Activated CD4-positive, alpha-beta T cell treated with anti-CD3 and anti-CD28 coated beads for 4 hours (primary cell): ENCODE measurements at places on chromosomes 6 and 20.

- DNase-seq: no peak
Measured at GRCh38 chr6:122722746-122723145, 56.8 kb upstream of the FABP7 start.

DNA sequence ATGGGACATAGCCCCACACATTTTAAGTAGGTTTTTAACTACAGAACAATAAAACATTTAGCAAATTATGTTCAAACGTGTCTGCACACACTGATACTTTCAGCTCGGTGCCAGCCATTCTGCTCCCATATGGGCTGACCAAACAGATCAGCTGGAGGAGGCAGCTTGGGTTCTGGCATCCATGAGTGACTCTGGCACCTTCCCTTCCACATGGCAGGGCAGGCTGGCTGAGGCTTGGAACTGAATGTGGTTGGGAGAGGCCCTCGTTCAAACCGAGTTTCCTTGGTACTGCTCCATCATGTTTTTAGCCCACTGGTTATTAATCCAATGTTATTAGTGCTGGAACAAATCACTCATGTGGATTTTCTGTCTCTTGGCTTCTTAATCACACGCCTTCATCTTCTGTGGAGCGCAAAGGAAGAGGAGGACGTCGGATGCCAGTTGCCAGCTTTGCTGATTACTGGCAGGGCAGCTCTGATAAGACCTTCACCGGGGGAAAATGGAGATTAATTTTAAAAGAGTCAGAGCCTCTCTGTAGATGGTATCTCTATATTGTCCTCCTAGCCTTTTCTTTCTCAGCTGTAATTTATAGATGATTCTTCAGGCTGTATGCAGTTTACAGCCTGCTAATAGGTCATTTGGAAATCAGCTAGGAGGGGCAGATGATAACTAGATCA lies 93.1 kb upstream of the TIAM2 start:
- DNase-seq: no peak

DNA sequence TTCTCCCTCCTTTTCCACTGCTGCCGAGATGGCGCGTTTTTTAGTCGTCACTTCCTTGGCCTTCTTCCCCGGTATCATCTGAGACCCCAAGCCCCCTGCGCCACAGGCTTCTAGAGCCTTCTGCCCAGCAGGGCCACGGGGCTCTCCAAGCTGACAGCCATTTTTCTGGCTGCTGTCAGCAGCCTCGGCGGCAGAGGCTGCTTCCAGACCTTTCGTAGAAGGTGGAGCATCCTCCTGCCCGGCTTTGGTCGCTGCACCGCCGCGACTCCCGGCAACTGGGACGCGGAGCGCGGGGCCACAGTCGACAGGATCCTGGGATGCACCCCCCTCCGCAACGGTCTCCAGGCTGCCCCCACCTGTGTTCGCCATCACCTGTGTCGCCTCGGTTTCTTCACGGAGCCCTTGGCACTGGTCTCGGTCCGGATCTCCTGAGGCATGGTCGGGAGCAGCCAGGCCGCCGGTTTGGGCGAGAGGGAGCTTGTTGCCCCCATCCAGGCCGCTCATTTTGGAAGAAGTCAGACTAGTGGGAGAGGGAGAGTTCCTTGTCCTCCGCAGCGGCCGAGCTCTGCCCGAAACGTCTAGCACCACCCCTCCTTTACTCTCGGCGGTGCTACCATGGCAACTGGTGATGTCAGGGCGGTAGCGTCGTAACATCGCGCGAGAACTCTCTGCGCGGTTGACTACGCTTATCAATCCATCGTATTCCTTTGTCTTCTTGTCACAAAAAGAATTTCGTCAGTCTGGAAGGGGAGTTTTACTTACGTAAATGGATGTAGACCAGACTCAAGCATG lies at the start of gene TSPYL4:
TSS of gene TSPYL4 (minus strand) at position 571 of the 792 bp plus-strand sequence. CDS start at position 504, 67 bp downstream.
- DNase-seq: peak; percentile 92

- DNase-seq: no peak
Measured at GRCh38 chr20:298776-299391, 1.5 kb downstream of the ZCCHC3 start.

DNA sequence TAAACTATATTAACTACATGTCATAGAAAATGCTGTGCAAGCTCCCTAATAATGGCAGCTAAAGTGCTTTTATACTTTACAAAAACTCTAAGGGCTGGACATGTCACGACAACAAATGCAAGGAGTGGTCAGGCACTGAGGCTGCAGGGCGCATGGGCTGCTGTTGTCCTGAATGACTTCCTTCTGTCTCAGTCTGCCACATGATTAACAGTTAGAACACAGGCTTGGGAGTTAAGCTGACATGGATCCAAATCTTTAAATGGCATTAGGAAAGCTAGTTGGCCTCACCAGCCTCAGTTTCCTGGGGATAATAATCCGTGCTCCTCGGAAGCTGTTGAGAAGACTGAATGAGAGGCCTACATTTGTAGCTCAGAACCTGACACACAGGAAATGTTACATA lies 57.4 kb downstream of the PREP start:
- DNase-seq: no peak

DNA sequence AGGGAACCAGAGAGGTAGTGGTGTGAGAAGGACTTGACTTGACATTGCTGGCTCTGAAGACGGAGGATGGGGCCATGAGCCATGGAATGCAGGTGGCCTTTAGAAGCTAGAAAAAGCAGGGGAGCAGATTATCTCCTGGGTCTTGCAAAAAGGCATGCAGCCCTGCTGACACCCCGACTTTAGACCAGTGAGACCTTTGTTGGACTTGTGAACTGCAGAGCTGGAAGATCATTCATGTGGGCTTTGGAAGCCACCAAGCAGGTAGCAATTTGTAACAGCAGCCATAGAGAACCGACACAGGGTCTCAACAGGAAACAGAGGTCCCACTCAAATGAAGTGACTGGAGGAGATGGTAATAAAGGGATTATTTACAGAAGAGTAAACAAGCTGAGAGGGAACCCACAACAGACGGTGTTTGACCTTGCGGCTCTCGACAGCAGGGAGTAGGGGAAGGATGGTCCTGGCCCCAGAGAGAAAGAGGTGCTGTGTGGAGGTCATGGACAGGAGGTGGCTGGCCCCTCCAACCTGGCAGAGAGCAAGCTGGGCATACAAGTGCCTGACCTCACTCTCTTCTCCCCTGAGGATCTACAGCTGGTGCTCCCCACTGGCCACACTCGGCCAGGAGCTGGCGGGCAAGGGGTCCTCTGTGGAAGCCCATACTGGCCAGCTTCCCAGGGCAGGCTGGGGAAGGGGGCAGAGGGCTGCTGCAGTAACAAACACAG lies 43.9 kb downstream of the SLC22A23 start:
- DNase-seq: no peak

DNA sequence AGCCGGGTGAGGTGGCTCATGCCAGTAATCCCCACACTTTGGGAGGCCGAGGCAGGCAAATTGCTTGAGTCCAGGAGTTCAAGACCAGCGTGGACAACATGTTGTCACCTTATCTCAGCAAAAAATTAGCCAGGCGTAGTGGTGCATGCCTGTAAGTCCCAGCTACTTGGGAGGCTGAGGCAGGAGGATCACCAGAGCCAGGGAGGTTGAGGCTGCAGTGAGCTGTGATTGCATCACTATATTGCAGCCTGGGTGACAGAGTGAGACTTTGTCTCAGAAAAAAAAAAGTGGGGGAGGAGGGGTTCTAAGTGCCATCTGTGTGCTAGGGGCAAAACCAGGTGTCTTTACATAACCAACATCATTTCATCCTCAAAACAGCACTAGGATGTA lies 48.3 kb downstream of the CDK5RAP1 start:
- no peak for DNase-seq

- DNase-seq: peak; percentile 9
Measured at GRCh38 chr6:16758163-16758975, 2.9 kb downstream of the ATXN1 start.

GRCh38 chr20:63223121-63223825 lies 7.3 kb upstream of the YTHDF1 start:
- peak; percentile 51 for DNase-seq

DNA sequence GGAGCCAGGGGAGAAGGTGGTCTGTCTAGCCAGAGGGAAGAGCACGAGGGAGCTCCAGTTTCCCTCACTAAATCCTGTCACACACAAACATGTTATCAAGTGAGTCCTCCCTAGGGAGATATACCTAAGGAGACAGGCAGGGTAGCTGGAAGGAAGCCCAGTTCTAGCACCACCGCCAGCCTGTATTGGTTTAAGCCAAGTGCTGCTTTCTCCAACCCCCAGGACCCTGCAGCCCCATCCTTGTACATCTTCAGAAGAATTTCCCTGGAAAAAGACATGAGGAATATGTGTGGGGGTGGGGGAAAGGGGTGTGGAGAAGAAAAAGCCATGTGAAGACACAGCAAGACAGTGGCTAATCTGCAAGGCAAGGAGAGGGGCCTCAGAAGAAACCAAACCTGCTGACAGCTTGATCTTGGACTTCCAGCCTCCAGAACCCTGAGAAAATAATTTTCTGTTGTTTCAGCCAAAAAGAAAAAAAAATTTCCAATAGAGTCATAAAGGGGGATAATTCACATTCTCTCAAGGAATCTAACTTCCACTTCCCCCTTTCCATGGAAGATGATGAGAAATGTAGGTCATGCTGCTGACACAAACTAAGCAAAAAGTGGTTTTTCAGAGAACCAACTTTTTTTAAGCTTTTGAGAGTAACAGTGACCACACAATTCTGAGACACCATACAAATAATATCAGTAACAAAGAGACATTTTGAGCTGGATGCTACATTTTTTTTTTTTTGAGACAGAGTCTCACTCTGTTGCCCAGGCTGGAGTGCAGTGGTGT lies 103.2 kb upstream of the PRDM1 start:
- no peak for DNase-seq

- DNase-seq: no peak
Measured at GRCh38 chr6:54198134-54198533, 86.9 kb downstream of the MLIP start.

DNA sequence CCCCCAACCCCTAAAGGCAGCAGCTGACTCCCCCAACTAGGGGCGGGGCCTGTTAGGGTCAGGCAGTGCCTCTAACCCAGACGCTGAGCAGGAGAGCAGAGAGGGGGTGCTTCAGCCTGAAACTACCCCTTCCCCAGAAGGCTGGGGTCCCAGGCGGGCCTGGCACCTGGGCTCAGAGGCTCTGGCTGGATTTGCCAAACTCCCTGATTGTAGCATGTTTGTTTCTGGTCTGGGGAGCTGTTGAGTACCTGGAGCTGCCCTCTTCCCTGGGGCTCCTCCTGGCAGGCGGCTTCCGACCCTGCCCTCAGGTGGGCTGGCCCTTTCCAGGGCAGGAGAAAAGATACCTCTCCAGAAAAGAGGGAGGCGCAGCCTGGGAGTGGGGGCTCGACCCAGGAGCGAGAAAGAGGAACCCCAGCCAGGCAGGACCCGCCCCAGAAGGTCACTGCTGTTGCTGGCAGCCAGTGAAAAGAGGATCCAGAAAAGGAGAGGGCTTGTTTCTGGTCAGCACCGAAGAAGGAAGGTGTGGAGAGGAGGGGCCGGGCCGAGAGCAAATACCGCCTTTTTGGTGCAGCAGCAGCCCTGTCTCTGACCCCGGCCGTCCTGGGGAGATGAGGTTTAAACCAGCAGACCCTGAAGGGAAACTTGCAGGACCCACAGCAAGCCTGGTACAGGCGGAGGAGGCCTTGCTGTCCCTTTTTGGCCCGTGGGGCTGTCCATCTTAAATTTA lies 810 bp upstream of the ABHD16B start:
- DNase-seq: no peak

- DNase-seq: no peak
Measured at GRCh38 chr6:23348185-23348584, 777.8 kb upstream of the NRSN1 start.

- DNase-seq: no peak
Measured at GRCh38 chr6:100349366-100349765, 115.4 kb downstream of the SIM1 start.

DNA sequence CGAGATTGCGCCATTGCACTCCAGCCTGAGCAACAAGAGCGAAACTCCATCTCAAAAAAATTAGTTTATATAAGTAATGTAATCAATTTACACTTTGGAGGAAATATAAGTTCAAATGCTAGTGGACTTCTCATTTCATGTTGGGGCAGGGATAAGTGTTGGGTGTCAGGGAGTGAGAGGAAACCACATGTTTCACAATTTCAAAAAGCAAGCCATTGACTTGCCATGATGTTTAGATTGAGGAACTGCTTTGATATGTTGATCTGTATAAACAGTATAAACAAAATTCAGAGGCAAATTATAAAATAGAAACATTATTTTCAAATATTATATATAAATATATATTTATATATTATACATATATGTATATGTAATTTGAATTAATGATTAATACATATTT lies 42.7 kb downstream of the FILIP1 start:
- DNase-seq: no peak
